CMK (cell line): ENCODE measurements at places on chromosomes 3 and 15.

DNA sequence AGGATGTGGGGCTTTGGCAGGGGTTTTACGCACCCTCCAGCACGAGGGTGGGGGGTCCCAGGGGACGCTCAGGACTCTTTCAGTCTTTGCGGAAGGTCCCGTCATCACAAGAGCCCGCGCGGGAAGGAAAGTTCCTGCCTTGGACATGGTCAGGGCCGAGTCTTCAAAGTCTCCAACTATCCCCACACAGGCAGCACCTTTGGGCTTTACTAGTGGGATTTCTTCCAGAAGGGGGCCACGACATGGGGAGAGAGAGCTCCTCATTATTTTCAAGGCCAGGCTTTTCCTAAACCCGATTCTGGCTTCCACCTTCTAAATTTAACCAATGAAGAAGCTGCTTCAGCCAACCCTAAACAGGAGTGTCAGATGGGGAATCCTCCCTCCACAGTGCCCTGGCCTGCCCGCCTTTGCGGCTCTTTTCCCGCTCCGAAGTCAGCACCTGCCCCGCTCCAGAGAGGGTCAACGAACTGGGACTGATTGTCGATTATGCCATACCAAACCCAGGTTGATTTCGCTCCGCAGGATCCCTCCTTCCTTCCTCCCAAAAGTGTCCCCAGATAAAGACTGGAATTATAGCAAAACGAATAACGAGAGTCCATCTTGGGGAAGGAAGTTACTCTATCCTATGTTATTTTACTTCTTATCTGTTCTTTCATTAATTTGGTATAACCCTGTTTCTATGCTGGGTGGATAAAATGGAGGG, 11.0 kb downstream of the SHOX2 start:
- DNase-seq: no peak

GRCh38 chr3:107992976-107993684, 97.7 kb downstream of the CD47 start:
- DNase-seq: no peak

DNA sequence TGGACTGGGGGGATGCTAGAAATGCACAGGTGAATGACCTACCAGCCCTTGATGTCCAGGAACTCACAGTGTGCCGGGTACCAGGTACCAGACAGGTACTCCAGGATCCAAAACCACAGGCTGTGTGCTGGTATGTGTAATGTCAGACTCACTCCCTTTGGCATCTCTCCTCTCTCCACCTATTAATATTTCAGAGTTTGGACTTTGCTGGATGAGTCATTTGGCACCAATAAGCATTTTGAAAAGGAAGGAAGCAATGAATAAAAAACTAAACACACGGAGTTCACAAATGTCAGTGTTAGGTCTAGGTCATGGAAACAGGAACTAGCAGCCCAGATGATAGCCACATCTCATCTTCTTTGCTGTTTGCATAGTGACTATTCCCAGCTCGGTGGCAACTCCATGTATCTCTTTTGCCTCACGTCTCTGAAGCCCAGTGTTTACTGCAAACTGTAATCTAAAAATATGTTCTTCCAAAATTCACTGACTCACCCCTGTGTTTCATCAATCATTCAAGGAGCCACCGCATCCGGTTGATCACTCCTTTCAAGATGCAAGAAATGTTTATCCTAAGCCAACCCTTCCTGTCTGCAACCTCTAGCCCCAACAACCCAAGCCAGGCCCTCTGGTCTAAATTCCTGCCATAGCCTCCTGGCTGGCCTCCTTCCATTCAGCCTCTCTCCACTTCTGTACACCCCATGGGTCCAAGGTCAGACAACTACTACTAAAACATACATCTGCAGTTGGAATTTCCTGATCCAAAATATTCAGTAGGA, 8.4 kb downstream of the ITGB5 start:
- peak; percentile 51 for DNase-seq

- no peak for DNase-seq
Measured at GRCh38 chr3:5112043-5112442, 10.0 kb upstream of the ARL8B start.

DNA sequence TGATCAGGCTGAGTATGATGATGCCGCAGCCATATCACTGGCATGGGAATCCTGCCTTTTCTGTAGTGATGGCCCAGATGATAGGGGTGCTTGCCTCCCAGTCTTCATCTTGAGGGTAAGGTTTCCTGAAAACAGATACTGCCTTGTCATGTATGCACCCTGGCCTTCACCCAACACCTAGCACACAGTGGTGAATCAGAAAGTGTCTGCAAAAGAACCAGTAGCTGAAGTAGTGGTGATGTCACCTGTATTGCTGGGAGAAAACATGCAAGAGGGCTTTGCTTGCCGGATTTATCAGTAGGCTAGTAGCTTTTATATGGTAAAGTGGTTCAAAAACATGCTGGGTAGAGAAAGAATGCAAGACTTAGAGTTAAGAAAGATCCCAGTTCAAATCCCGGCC, 419.8 kb upstream of the WNT5A start:
- DNase-seq: no peak

- DNase-seq: no peak
Measured at GRCh38 chr3:60555686-60556354, 695.4 kb downstream of the FHIT start.

DNA sequence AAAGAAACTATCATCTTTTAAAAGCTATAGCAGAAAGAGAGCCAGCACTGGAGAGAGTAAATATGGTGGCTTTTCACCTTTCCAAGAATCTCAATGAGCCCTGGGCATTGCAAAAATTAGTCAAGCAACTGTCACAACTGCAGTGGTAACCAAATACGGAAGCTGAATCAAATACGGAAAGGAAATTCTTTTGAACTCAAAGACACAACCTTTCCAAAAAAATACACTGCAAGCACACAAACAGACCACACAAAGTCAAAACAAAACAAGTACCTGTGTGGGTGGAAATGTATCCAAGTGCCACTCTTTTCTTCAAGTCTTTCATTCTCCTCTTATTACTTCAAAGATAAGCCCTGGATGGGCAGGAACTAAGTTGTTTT, 17.6 kb downstream of the VGLL4 start:
- no peak for DNase-seq

GRCh38 chr15:76730262-76730661, 174.9 kb downstream of the SCAPER start:
- DNase-seq: no peak

GRCh38 chr3:160069986-160070385, 81.4 kb downstream of the IL12A start:
- DNase-seq: no peak

DNA sequence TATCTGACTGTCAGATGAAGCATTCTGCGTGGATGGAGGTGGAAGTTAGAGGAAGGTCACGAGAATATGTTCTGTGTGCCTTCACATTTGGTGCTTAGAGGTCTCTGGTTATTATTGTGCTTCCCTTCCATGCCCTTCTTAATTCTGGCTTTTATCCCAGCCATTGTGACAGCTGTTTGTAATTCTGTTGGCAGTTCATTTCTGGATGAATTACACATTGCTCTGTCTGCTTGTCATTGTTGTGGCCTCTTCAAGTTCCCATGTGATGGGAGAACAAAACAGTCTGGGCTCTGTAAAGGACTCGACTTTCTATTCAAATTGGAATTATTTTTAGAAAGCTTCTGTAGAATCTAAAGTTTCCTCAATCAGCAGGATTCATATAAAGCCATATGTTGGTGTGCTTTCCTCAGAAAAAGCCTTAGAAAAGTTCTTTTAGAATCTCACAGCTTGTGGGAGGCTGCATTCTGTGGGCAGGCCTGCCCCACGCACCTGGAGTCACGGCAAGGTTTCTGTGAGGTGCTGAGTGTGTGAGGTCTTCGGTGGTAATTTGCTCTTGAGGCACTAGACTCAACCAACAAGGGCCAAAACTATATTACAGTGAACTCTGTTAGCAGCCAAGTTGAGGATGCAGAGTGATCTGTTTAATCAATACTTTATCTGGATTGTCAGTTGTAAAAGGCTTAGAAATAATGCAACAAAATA, 397.4 kb upstream of the AZI2 start:
- DNase-seq: no peak

DNA sequence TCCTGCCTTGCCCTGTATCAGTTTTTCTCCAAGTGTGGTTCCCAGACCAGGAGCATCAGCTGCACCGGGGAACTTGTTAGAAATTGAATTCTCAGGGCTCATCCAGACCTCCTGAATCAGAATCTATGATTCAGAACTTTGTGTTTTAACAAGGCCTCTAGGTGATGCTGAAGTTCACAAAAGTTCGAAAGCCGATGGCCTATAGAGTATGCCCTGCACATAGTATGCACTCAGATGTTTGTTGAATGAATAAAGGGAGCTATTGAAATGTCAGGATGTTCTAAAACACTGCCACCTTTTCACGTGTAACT, 664 bp upstream of the LARP6 start:
- DNase-seq: no peak

DNA sequence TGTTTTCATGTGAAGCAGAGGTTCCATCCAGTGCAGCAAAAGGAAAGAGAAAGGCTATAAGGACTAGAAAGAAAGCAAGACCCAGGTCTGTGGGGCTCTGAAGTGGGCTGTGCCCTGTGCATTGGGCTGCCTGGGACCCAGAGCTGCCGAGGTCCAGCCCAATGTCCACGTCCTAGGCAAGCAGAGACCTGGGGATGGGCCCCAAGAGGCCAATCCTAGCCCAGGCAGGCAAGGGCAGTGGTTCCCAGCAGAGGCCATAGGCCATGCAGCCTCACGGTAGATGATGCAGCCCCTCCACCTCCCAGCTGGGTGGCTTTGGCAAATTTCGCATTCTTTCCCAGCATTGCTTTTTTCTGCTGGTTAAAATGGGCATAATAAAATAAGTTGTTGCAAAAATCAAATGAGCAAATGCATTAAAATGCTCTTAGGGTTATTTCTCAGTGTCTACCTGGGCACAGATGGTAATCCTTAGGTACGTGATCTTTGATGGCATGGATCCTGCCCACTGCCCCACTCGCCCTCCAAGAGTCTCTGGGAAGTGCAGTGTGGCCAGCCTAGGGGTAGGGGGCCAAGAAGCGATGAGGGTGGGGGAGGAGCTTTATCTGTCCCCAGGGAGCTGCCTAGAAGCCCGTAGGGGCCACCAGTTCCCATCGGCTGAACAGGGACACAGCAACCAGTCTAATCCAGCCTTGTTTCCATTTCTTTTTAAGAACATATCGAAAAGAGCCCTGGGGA, 22.3 kb upstream of the GP9 start:
- DNase-seq: no peak

- DNase-seq: no peak
Measured at GRCh38 chr3:128946411-128946810, 47.5 kb downstream of the CFAP92 start.

DNA sequence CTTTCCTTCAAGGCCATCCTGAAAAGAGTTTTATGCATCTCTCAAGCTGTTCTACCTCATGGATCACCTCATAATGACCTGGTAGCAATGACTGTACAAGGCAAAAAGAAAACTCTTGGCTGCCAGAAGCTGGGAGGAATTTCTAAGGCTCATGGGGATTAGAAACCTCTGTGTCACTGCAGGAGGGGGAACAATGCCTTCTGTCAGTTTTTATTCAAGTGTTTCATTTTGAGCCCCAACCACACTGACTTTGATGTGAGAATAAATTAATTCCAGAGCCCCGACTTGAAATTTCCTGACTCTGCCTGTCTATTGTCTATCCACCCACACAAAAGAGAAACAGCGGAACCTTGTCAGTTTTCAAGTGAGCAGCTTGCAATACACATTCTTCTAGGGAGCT, 58.7 kb upstream of the MRPL3 start:
- DNase-seq: no peak
